ENCODE measurements at places on chromosomes 6 and 20. TPM values are rescaled to one million over a fixed set of nuclear protein-coding genes. Genes with fewer than 3 reads are reported as not detected.

DNA sequence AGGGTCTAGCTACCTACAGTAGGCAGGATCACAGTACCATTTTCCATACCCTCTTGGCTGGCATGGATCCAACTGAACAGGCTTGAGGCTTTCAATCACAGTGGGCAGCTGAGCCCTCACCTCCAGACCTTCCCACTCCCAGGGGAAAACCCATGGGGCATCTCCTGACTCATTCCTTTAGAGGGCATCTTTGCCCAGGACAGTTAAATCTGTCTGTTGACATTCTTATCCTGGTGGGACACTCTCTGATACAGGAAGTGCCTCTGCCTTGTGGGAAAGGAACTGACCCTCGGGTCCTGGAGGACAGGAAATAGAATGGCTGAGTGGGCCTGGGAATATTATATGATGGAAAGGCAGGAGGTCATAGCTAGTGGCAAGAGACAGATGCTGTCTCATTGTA, 10.2 kb upstream of the EPB41L1 start:
- no peak for DNase-seq

The COL11A2 gene
- 1.3 TPM for total RNA-seq

The OTOR gene
- not detected for total RNA-seq

DNA sequence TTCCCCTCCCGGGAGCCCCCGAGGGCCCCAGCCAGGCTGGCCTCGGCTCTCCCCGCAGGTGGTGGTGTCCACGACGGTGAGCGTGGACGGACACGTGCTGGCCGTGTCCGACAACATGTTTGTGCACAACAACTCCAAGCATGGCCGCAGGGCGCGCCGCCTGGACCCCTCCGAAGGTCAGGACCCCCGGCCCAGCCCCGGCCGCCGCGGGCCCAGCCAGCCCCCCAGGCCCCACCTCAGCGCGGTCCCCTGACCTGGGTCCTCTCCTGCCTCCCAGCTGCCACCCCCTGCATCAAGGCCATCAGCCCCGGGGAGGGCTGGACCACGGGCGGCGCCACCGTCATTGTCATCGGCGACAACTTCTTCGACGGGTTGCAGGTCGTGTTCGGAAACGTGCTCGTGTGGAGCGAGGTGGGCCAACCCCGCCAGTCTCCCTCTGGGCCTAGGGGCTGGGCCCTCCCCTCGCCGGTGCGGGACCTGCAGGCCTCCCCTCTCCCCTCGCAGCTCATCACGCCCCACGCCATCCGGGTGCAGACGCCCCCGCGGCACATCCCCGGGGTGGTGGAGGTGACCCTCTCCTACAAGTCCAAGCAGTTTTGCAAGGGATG, 51.0 kb downstream of the CPXM1 start:
- no peak for DNase-seq

- DNase-seq, result no peak
Observed at GRCh38 chr20:48040051-48040450, 254.8 kb upstream of the SULF2 start.

- peak; percentile 25 for DNase-seq
Observed at GRCh38 chr6:91669154-91669870, 1082.4 kb upstream of the MAP3K7 start.

The KHDRBS2 gene
- total RNA-seq, result not detected

DNA sequence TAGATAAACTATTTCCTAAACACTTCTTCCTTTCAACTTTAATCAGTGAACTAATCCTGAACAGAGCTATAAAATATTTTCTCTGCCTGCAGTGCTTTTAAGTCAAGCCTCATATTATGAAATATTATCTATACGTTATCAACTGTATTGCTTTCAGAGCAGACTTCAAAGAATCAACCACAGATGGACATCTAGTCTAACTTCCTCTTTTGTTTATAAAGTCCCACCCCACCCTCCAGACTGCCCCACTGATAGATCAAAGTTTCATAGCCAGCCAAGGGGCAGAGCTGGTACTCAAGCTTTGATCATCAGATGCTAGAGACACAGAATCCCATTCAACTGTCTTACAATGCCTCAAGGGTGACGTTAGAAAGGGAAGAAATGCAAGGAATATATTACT, 308.3 kb downstream of the LAMA2 start:
- no peak for DNase-seq

- DNase-seq, result no peak
Observed at GRCh38 chr20:10603378-10603777, 70.4 kb downstream of the JAG1 start.

- no peak for DNase-seq
Observed at GRCh38 chr6:169824848-169825557, 73.6 kb downstream of the ERMARD start.

The ZNF391 gene
- total RNA-seq, result 6.0 TPM

The FYN gene
- 167 TPM for total RNA-seq

GRCh38 chr20:25160897-25161296, 34.6 kb upstream of the ENTPD6 start:
- DNase-seq, result no peak

- peak; percentile 36 for DNase-seq
Observed at GRCh38 chr6:140538926-140539325, 1164.5 kb upstream of the CITED2 start.

The RNF182 gene
- 8.3 TPM for total RNA-seq

GRCh38 chr6:157456524-157456829, 75.5 kb downstream of the ZDHHC14 start:
- DNase-seq, result no peak

The THBS2 gene
- total RNA-seq, result 260 TPM

DNA sequence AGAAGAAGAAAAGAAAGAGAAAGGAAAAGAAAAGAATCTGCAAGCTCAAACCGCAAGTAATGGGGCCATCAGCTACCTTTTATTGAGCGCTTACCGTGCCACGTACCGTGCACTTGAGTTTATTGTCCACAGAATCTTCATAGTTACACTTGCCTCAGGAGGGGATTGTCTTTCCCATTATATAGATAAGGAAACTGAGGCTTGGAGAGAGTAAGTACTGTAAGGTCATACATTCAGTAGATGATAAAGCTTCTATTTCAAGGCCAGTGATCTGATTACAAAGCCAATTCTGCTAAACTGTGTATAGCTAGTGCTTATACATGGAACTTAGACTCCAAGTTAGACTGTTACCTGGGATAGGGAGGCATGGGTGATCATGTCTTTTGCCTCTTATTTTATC, 110.4 kb upstream of the IYD start:
- DNase-seq, result no peak

DNA sequence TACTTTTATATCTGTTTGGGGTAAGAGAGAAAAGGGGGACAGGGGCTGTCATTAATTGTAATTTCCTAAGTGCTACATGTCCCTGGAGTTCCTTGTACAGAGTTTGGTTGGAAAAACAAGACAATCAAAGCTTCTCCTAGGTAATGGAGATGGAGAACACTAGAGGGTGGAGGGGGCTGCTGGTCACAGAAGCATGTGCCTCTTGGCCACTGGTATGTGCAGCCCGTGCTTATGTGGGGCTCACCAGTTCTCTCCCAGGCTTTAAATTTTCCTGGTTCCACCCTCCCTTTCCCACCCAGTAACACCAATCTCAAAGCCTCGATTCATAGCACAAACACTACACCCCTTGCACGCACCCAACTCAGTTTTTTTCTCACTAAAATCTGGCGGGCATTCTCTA, 165.6 kb downstream of the SAMD5 start:
- DNase-seq, result no peak

The RIPOR2 gene
- 0.29 TPM for total RNA-seq

The AIF1 gene
- not detected for total RNA-seq

DNA sequence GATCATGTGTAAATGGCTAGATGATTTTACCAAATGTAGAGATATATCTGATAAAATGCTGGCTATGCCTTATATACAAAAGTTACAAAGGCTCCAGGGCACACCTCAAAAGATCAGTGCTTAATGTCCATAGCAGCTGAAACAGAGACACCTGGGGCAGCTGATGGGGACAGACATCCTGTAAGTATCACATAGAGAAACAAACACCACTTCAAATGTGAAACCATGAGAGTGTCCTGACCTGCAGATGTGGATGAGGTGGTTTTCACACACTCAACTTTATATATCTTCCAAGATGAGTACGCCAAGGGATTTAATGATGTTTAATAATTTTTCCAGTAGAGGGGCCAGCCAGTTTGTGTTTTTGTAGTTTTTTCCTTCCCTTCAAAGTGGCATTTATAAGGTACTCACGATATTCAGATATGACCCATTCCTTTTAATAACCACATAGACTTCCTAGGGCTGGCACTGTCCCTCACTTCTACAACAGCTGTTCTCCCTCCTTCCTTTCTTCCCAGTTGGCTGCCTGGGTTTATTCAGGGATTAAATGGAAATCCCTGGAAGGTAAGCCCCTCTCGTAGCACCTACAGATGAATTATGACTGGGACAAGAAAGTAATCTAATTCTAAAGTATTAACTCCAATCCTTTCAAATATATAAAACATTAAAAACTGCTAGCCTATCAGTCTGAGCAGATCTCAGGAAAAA, 50.3 kb upstream of the MCM9 start:
- no peak for DNase-seq
